ENCODE measurements at places on chromosomes 7 and 10.

DNA sequence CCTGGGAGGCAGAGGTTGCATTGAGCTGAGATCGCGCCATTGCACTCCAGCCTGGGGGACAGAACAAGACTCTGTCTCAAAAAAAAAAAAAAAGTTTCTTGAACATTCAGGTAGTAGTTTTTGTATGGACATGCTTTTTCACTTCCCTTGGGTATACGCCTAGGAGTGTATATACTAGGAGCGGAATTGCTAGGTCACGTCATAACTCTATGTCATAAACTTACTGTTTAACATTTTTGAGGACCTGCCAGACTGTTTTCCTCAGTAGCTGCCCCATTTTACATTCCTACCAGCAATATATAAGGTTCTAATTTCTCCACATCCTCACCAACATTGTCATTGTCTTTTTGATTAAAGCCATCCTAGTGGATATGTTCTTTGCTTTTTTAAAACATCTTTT lies 51.6 kb downstream of the MKI67 start:
- no peak for DNase-seq

- no peak for DNase-seq
Observed at GRCh38 chr7:132311733-132312132, 264.5 kb downstream of the PLXNA4 start.

- DNase-seq, result no peak
Observed at GRCh38 chr7:103811290-103811689, 178.2 kb downstream of the RELN start.

- no peak for DNase-seq
Observed at GRCh38 chr10:31064348-31064747, 32.7 kb upstream of the ZNF438 start.

GRCh38 chr10:119687192-119688032 lies 36.2 kb downstream of the BAG3 start:
- DNase-seq, result no peak

DNA sequence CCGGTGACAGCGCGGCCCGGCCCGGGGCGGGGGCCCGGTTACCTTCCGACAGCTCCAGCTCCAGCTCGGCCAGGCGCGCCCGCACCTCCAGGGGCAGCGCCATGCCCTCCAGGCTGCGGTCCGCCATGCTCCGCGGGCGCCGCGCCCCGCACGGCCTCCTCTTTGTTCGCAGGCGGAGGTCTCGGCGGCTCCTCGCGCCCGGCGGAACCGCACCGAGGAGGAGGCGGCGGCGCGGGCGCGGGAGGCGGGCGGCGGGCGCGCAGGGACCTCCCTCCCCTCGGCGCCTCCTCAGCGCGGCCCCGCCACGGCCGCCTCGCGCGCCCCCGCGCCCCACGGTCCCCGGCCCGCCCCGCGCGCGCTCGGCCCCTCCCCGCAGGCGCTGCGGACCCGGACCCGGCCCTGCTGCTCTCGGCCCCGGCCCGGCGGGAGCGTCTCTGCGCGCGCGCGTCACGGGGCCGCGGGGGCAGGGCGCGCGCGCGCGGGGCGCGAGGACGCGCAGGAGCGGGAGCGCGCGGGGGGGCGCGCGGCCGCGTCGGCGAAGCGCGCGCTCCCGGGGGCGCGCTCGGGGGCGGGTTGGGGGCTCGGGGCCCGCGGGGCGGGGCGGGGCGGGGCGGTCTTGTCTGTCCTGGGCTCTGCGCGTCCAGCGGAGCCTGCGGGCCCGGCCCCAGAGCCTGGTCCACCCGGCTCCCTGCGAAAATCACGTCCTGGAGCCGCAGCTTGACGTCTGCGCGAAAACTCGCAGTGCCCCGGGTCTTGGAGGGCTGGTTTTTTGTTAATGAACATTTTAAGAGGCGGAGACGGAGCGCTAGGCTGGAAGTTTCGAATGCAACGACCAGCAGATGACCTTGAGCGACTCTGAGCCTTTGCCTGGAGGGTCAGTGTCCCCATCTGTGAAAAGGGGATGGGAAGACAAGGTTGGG lies at the start of gene DIP2C:
TSS of gene DIP2C (minus strand) at position 217 of the 920 bp plus-strand sequence. CDS start at position 127, 90 bp downstream.
- DNase-seq, result no peak

- no peak for DNase-seq
Observed at GRCh38 chr7:24816868-24817267, 59.6 kb upstream of the GSDME start.

DNA sequence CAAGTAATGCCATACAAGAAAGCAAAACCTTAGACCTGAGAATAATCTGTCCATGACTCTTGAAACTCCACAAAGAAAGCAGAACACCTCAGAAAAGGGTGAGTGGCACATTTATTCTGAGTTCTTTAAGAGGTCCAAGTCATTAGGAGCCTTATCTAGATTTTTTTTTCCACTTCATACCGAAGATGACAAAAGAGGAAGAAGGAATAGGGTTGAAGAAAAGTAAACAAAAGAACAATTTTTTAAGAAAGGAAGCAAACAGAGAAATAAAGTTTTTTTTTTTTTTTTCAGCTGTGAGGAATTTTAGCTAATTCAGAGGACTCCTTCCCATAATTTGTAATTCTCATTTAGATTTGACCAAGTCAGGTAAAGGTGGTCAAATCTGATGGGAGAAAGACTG lies 13.1 kb upstream of the MTPN start:
- no peak for DNase-seq

- DNase-seq, result no peak
Observed at GRCh38 chr10:92385831-92386230, 94.9 kb downstream of the MARCHF5 start.

GRCh38 chr10:76779796-76780301 lies 857.8 kb downstream of the KCNMA1 start:
- DNase-seq, result no peak

DNA sequence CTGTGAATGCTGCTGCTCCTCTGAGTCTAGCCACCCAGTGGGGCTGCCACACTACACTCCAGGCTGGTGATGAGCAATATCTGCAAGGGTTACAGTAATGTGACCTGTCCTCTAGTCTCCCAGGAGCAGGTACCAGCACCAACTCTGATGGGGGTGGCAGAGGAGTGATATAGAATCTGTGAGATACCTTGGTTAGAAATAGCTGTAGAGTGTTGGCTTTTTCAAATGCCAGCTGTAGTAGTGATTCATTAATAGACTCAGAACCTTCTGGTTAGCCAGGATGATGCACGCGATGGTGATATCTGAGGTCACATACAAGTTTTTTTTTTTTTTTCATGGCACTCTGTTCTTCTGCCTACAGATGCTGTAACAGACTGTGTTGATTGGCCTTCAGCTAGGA lies 757.1 kb downstream of the INHBA start:
- no peak for DNase-seq

Measured in stimulated activated CD4-positive, alpha-beta T cell treated with anti-CD3 and anti-CD28 coated beads, Interleukin-4, amount 100 ng/mL, for 48 hours (primary cell).